ENCODE measurements at places on chromosomes 2 and 18.

- no peak for DNase-seq
Measured at GRCh38 chr2:18209934-18210639, 331.6 kb downstream of the KCNS3 start.

GRCh38 chr2:175806125-175806490 is 196.0 kb downstream of the LNPK start:
- DNase-seq, result no peak

DNA sequence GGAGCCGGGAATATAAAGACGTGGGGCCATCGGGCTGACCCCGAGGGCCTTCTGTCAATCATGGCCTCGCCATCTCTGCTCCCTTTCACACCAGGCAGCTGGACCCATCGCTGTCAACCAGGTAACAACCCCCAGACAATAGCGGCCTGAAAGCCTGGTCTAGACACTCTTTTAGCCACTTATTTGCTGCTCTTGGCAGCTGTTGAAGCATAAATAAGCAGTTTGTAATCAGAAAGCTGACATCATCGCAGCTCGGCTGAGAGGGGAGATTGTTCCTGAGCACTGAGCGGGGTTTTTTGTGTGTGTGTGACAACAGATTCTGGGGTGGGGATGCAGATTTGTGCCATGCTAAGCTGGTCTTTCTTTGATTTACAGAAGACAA is 423.6 kb upstream of the POU3F3 start:
- DNase-seq, result no peak

DNA sequence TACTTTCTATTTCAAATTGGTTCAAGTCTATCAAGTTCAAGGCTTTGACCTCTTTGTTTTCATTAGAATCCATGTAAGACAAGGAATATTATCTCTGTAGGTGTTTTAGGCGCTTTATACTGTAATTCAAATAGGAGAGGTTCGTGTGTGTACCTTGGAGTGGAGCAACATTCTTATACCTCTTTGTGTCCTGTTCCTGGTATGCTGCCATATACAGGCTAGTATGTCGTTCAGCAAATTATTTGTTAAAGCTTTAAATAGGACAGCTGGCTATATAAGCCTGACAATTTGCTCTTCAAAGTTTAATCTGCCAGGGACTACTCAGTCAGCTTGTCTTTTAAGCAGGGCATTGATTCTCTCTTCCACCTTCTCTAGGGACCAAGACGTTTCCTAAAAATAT is 31.1 kb upstream of the SPAG16 start:
- no peak for DNase-seq

GRCh38 chr2:101597347-101597944 is 100.1 kb upstream of the MAP4K4 start:
- DNase-seq, result no peak

- DNase-seq, result no peak
Measured at GRCh38 chr18:7678801-7679200, 111.7 kb downstream of the PTPRM start.

- DNase-seq, result no peak
Measured at GRCh38 chr2:113175042-113175628, 1.4 kb downstream of the PSD4 start.

DNA sequence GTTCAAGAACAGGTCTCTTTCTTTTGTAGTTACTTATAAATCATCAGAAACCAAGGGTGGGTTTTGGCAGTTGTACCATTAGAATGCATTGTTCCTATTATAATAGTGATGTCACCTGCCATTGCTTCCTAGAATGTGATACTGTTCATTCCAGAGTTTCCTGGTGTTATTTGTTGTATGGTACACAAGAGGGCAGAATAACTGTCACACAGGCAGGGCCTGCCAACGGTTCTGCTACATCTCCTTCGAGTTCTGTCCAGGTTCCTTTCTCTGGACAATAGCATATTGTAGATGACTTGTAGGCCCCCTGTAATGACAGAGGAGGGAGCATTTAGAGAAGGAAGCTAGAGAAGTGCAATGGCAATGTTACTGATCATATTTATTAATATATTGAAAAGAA is 98.3 kb downstream of the KLHL14 start:
- no peak for DNase-seq

GRCh38 chr2:120638450-120638849 is 97.2 kb upstream of the GLI2 start:
- no peak for DNase-seq

DNA sequence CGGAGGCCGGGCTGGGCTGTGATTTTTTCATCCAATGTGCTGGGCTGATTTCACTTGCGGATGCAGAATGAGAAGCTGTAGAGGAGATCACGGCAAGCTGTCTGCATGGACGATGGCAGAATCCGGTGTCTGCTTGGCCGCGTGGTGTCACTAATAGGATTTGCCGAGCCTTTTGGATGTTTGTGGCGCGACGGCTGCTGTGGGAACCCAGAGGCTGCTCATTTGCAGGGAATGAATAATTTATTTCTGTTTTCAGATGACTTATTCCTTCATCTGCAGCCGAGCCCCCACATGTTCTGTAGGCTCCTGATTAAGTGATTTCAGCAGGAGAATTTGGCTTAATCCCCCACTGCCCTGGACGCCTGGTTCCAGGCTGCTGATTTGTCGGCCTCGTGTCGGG is 62.6 kb downstream of the ODC1 start:
- no peak for DNase-seq

GRCh38 chr2:128606837-128607236 is 288.2 kb upstream of the HS6ST1 start:
- no peak for DNase-seq

- no peak for DNase-seq
Measured at GRCh38 chr18:59681521-59682004, 15.7 kb downstream of the CCBE1 start.

DNA sequence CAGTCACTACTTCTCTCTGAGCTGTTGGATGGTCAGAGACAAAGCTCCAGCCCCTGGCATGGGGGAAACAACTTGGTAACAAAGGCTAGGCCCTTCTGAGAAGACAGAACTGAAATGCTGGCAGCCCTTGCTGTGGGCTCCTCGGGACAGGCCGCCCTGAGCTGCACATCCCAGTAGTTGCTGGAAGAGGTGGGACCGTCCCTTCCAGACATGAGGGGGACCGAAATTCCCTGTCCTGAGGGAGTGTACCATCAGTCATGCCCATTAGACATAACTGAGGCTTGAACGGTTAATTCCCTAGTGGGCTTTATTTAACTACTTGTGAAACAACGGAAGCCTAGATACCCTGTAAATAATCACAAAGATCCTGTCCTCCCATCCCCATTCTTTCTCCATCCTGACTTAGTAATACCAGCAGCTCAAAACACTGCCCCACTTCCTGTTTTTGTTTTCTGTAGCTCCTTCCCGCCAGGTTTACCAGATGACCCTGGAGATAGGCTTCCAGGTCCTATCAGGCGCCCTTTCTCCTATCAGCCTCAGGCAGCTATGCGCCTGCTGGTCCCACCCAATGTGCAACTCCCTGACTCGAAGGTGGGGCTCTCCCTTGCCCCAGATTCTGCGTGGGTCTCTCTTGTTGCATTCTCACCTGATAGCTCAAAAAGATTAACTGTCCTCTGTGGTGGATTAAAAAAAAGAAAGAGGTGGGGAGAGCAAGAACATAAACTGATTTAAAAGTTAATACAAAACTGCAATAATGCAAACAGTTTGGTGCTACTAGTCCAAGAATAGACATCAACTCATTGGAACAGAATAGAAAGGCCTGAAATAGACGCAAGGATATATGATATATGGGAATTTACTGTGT is 37.0 kb upstream of the NT5DC4 start:
- DNase-seq, result no peak

DNA sequence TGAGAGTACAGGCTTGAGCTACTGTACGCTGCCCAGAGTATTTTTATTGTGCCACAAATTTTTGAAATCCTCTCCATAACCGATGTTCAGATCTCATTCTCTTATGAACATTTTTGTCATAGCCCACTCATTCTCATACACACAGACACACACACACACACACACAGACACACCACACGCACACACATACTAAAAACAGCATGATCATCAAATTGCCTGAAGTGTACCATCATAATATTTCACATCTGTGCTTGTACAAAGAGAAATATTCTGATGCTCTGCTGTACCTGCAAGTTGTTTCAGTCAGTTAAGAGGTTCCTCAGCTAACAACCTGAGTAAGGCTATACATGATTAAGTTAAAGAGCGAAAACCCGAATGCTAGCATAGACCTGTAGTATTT is 95.1 kb downstream of the LRRTM1 start:
- no peak for DNase-seq

DNA sequence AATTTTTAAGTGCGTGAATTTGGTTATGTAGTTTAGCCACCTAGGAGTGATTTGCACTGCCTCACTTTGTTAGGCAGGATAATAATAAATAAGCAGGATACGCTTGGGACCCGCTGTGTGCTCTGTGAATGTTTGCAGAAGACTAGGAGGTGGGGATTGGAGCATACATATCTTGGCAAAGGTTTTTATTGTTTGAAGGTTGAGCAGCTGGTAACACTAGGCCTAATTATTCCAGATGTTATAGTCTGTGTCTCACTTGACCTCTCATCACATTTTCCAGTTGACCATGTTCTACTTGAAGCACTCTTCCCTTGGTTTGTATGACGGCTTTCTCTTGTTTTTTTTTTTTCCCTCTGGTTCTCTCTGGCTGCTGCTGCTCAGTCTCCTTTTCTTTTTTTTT is 42.7 kb downstream of the FHOD3 start:
- DNase-seq, result no peak

DNA sequence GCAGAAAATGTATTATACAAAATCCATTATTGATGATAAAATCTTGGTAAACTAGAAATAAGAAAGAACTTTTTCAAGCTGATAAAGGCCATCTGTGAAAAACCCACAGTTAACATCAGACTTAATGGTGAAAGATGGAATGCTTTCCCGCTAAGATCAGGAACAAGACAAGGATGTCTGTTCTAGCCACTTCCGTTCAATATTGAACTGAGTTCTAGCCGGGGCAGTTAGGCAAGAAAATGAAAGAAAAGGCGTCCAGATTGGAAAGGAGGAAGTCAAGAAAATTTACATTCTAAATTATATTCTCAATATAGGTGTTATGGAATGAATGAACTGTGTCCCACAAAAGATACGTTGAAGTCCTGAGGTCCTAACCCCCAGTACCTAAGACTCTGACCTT is 39.1 kb upstream of the DTNB start:
- no peak for DNase-seq

GRCh38 chr2:126681505-126681904 is 25.5 kb downstream of the GYPC start:
- no peak for DNase-seq

- DNase-seq, result no peak
Measured at GRCh38 chr2:133213651-133214050, 354.6 kb downstream of the NCKAP5 start.

- DNase-seq, result no peak
Measured at GRCh38 chr2:70132244-70133126, 45.2 kb downstream of the PCBP1 start.

- no peak for DNase-seq
Measured at GRCh38 chr2:158501301-158501700, 44.5 kb downstream of the PKP4 start.

- DNase-seq, result no peak
Measured at GRCh38 chr2:130347220-130347925, 4.7 kb downstream of the IMP4 start.

GRCh38 chr2:120313695-120314615 is 32.0 kb upstream of the INHBB start:
- no peak for DNase-seq

DNA sequence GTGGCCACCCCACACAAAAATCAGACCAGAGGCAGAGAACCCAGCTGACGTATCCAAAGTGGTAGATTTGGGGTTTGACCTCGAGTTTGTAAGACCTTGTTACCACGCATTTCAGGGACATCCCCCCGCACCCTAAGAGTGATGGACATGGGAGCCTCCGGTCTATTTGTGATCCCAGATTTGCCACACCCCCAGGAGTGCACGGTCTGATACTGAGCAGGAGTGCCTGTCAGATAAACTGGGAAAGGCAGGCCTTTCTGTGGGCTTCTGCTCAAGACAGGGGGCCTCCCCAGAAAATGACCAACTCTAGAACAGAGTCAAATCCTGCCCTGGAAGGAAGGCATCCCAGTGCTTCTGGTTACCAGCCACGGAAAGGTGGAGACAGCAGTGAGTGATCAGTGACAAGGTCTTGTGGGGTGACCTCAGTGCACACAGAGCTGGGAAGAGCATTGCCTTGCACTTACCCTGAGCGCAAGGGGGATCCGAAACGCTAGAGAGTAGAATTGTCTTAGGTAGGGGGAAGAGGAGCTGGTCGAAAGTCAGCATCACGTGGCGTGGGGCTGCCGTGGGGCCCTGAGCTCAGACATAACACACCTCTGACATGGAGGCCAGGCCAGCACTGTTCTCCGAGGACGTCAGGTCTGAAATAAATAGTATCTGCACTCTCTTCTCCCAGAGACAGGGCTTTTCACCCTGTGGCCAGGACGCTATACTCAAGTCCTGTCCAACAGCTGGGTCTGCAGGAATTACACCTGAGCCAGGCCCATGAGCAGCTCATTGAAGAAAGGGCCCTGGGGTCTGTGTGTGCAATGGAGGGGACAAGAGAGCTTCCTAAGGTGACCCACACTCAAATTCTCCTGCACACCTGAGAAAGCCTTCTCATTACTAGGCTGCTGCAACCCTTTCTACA is 242.4 kb upstream of the SALL3 start:
- no peak for DNase-seq

- DNase-seq, result no peak
Measured at GRCh38 chr2:237060534-237061312, 25.0 kb upstream of the COPS8 start.

- no peak for DNase-seq
Measured at GRCh38 chr18:9101730-9102507, 580 bp upstream of the NDUFV2 start.

DNA sequence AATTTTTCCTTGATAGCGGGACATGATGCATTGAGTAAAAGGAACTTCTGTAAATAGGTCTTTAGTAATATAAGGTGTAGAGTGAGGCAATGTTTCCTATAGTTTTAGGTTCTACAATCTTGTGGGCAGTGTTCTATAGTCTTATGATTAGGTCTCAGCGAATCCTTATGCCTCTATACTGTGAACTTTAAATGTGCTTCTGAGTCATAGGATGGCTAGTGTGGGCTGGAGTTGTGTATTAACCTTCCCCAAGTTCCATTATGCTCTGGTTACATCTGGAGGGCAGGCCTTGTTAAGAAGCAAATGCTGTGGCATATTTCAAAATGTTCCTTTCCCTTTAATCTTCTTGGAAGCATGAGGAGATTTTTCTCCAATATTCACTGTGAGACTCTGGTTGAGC is 73.5 kb downstream of the ROCK2 start:
- DNase-seq, result no peak

All from stimulated activated CD8-positive, alpha-beta memory T cell treated with anti-CD3 and anti-CD28 coated beads, Interleukin-15, amount 100 ng/mL, for 24 hours (primary cell).